ENCODE measurements at places on chromosomes 6 and 20.

DNA sequence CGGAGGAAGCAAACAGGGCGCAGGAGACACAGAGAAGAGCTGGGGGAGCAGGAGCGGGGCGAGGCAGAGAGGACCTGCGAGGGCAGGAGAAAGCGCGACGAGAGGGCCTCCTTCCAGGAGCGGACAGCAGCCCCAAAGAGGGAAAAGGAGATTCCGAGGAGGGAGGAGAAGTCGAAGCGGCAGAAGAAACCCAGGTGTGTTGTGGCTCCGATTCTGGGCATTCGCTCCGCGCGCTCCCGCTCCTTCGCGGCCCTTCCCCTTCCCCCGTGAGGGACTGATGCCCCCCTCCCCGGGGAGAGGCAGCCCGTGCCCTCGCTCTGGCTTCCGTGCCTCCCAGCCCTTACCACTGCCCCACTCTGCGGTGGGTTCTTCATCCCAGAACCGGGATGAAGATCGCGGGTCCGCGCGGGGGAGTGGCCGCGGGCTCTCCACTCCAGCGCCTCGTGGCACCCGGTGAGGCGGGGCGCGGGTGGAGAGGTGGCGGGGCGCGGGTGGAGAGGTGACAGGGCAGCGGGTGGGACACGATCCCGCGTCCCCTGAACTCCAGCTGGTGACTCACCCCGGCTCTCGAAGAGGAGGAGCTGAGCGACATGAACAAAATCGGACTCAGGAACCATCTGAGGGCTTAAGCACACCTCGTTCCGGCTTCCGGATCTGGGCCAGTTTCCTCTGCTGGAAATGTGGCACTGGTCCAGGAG lies 22.4 kb downstream of the TMC2 start:
- DNase-seq, result no peak

- DNase-seq, result no peak
These were observed 162.9 kb downstream of the SOX4 start for GRCh38 chr6:21756487-21756886.

DNA sequence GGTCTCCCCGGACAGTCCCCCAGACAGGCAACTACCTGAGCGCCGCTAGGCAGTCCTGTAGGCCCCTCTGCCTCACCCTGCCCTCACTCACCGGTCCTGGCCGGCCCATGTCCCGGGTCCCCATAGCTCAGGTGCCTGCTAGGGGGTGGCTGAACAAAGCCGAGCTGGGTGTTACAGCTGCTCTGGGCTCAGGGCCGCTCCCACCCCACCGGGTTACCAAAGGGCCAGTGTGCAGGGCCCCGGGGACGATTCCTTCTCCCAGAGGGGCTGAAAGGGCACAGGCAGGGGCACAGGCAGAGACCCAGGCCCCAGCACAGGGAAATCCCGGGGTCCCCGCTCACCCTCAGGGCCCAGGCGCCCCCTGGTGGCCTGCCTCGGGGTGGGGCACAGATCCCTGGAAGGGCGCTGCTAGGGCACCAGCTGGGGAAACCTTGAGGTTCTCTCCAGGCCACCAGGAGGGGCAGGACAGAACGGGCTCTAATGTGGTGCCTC lies 118.4 kb downstream of the GRM4 start:
- DNase-seq, result peak; percentile 63

DNA sequence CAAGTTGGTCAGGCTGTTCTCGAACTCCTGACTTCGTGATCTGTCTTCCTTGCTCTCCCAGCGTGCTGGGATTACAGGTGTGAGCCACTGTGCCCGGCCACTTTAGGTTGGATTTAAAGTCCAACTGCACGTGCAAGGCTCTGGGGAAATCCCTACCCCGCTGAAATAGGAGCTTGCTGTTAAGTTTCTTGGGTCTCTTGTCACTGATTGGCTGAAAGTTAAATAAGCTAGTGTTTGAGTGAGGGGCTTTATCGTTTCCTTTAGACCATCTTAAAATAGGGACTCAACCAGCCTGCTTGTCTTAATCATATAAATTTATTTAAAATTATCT lies 11.1 kb upstream of the SERINC1 start:
- DNase-seq, result no peak

DNA sequence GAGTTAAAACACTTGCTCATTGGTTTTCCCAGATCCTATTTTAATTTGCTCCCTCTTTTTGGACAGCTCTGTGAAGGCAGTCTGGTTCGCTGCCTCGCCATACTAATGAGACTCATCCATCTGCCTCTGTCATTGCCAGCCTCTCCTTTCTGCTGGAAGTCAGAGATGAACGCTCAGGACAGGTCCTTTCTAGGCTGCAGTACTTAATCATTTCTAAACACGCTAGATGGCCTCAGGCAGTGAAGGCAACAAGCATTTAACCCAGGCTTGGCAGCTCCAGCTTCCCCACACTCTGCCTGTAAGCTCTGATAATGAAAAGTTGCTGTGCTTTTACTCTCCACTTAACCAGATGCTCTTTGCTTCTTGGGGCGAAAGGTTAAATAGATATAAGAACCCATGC lies 286.7 kb upstream of the POU3F2 start:
- DNase-seq, result no peak

- no peak for DNase-seq
These were observed 124.4 kb upstream of the FOXQ1 start for GRCh38 chr6:1187293-1188131.

DNA sequence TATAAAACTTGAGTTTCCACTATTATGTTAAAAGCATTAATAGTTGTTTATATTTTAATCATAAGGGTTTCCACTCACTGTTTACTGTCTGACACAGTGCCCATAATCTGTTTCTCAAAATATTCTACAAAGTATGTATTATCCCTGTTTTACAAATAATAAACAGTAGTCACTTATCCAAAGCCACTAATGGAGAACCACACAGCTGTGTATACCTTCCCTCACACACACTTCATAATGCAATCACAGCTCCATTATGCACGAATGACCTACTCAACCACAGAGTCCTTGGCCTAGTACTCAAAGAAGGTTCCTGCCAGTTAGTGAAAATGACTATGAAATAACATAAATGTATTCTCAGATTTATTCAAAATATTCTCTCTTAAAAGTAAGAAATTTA lies 103.1 kb downstream of the EPB41L2 start:
- no peak for DNase-seq

GRCh38 chr6:13181393-13181792 lies 146.9 kb downstream of the TBC1D7 start:
- no peak for DNase-seq

DNA sequence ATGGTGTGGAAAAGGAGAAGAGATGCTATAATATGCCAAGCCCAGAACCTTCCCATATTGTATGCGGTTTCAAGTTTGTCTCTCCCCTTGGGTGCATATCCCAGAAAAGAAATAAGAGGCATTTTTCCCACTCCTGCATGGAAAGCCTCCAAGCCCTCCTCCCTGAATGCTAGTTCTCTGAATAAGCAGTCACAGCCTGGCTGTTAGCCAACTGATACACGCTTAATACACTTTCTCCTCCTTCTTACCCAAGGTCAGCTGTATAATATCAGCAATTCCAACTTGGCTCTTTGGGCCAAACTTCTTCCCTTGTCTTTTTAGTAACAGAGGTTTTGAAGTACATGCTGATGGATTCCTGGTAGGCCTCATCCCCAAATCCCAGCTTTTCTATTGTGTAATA lies 440.1 kb downstream of the EPHA7 start:
- no peak for DNase-seq

GRCh38 chr6:88174906-88175305 lies 8.8 kb upstream of the CNR1 start:
- no peak for DNase-seq

GRCh38 chr6:34182751-34183531 lies 37.1 kb upstream of the GRM4 start:
- no peak for DNase-seq

DNA sequence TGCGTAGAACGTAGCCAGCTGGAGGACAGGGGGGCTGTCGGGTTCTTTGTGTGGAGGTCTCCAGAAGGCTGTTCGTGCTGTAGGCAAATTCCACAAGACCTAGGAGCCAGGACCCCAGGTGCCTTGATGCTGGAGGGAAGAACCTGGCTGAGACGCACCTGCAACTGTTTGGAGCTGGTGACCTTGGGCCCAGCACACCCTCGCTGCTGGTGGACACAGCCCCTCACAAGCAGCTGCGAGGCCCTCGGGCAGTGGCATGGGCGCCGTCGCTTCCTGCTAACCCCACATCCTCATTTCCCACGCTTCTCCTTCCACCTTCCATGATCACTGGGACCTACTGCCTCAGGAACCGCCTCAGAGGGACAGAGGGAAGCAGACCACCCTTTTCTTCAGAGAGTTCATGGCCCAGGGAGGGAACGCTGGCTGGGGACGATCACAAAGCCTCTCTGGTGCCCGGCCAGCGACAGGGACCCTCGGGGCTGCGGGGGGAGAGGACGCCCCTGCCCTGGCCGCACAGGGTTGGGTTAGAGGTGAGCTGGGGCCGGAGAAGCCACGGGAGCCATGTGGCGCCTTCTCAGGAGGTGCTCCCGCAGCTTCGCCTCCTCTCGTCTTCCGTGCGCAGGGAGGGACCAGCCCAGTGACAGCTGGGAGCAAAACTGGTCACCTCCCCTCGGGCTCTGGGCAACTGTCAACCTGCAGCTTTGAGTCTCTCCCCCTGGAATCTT lies 18.4 kb downstream of the DLL1 start:
- DNase-seq, result no peak

DNA sequence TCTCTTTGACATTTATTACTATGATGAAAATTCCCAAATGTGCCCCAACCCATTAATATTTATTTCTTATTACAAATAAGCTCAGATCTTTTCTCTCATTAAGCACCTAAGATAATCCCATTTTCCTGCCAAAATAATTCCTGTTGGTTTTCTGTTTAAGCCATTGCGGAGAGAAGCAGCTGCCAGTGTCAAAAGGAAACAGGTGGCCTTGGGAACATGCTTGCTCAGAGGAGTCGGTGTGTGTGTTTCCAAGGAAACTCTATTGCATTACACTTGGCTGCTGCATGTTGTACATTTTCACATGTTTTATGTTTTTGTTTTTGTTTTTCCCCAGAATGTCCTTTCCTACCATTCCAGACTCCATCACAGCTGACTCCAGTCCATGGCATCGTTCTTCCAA lies 56.4 kb downstream of the CD24 start:
- DNase-seq, result no peak

- peak; percentile 37 for DNase-seq
These were observed 6.5 kb downstream of the TGM6 start for GRCh38 chr20:2387180-2387577.

DNA sequence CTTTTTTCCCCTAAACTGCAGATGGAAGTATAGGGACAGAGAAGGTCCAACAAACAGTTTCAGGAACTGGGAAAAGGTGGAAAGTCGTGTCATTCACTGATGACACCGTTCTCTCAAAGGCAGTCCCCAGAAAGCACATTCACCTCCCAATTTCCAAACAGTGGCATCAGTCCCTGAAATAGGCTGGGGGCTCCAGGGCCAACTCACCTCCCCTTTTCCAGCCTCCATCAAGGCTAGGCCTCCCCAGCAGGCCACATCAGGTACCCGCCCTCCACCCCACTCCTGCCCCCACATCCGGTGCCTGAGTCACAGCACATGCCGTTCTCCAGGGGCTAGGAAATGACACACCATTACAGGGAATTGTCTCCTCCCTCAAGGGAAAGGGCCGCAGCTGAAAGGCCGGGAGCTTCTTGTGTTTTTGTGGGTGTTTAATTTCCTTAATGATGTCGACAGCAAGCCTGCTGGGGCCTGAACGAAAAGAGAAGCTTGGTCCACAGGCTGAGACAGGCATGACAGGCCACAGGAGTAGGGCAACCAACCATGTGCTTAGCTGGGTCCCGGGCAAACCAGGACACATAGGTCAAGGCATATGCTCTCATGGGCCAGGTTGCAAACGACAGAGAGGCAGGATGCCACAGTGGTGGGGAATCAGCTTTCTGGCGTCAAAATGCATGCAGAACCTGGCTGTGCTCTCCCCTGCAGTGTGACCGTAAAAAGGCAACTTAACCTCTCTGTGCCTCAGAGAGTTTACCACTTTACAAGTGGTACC lies 39.2 kb downstream of the ZMYND8 start:
- peak; percentile 98 for DNase-seq

GRCh38 chr20:35476288-35476687 lies 20.9 kb downstream of the CEP250 start:
- DNase-seq, result no peak

DNA sequence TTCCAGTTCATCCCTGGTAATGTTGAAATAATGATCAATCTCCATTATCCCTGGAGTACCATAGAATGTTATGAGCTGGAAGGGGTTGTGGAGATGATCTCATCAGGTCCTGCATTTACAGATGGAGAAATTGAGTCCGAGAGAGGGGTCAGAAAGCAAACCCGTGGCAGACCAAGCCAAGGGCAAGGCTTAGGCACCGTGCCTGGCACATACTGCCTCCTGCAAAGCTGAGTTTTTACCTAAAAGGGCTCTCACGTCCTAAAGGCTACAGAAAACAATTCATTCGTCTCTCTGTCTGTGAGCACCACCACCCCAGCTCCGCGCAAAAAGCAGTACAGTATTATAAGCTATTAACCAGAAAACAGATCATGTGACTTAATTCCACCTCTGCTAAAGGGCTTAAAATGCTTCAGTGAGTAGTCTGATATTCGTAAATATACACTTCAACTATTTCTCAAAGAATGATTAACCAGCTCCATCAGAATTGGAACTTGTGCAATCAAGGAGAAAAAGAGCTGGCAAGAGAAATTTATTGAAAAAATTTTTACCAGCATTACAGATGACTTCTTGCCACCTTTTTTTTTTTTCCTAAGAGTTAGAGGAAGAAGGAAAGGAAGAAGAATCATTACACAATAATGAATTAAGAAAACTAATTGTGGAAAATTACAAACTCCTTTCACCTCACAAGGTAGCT lies 3.4 kb upstream of the PARD6B start:
- no peak for DNase-seq

DNA sequence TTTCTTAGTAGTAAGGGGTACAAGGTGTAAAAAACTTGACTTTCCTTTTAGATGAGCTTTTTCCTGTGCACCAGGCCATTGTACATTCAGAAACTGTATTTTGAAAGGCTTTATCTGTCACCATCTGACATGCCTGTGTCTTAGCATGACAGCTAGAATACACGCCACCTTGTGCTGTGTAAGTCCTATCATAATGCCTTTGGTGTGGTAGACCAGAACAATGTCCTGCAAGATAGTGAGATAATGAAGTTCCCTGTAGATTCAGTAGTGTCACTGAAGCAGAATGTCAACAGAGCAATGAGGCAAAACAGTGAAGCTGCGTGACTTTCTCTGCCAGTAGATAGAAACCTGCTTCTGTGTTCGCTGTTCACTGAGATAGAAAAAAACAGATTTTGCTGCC lies 105.8 kb downstream of the JAG1 start:
- DNase-seq, result no peak

DNA sequence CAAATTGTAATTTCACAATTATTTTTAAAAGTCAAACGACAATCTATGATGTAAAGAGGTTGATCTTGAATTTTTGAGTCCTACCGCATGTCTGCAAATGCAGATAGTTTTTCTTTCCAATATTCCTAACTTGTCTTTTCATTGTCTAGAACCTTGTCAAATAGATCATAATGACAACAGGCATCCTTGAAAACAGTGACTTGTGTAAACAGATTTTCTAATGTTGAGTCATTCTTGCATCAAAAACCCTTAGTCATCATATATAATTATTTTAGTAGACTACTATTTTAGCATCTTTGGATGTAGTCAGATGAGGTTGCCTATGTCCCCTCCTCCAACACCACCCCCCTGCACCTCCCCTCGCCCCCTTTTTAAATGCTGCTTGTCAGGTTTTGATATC lies 43.8 kb downstream of the BMP6 start:
- DNase-seq, result peak; percentile 23

GRCh38 chr6:106254636-106255035 lies 70.9 kb downstream of the ATG5 start:
- no peak for DNase-seq

Data from HTR-8/SVneo (cell line).